ENCODE measurements at places on chromosomes 4 and X.

GRCh38 chrX:46268412-46268811, 276.8 kb downstream of the ZNF674 start:
- DNase-seq, result peak; percentile 77

DNA sequence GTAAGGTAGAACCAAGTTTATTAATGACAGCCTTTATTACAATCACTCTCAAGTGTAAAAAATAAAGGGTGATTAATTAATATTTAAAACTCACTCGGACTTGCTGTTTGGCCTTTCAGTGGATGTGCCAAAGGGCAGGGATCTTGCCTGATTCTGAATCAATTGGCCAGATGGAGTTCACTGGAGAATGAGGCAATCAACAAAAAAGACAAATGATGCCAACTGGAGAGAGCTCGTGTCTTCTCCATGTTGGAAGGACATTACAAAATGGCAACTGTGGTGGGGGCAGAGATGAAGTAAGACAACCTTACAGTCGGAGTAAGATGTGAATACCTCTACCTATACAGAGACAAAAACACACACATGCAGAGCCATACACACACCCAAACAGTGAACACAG, 188.0 kb downstream of the TSPAN5 start:
- DNase-seq, result no peak

- no peak for DNase-seq
Observed at GRCh38 chrX:10329984-10330383, 173.2 kb downstream of the CLCN4 start.

DNA sequence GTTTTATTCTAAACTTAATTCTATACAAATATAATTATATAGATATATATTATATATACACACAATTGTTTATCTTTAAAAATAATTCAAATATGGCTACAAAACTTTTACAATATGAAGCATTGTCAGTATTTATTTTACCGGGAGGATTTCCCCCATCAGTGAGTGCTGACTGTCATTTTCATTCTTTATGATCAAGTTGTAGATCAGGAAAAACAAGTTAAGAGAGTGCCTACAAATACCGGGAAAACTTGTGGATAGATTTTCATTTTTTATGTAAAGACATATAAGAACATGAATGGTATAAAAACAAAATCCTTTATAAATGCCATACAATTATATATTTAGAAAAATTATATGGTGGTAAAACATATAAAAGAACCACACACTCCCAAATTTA, 37.8 kb downstream of the CLCN3 start:
- DNase-seq, result no peak

DNA sequence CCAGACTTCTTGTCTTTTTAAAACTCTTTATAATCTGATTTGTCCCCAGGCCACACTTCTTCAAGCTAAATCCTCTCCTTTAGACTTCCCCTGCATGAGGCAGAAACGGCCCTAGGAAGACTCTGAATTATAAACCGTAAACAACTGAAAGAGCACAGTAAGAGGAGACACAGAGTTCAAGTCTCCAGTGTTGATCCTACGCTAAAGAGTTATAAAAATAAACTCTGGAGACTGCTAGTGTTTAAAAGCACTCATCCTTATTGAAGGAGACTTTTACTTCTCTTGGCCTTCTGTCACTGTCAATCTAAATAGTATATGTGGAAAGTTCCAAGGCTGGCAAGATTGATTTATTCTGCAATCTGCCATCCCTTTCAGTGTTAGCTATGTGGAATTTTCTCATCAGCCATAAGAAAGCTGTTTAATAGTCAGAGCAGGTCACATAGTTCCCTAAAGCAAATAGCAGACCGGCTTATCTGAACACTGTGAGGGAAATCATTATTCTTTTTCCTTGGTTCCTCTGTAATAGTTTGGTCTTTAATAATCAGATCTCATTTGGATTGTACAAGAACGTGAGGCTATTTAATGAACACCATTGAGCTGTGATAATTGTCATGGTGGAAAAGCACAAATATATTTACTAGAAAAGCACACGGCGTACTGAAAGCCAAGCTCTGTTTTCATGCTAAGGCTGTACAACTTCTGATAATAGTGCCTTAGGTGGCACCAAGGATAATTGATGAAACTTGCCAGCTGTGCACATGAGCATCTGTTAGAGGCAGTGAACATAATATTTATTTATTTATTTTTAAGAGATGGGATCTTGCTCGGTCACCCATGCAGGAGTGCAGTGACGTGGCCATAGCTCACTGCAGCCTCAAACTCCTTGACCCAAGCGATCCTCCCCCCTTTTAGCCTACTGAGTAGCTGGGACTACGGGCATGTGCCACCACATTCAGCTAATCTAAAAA, 157.7 kb downstream of the CEP135 start:
- no peak for DNase-seq

GRCh38 chrX:97332963-97333362, 449.3 kb downstream of the RPA4 start:
- DNase-seq, result no peak

- no peak for DNase-seq
Observed at GRCh38 chrX:141952603-141953002, 48.9 kb downstream of the MAGEC1 start.

GRCh38 chr4:85571008-85571407, 96.1 kb downstream of the ARHGAP24 start:
- no peak for DNase-seq

- DNase-seq, result no peak
Observed at GRCh38 chr4:124219389-124219788, 493.1 kb downstream of the ANKRD50 start.

GRCh38 chr4:57371671-57372070, 261.5 kb upstream of the IGFBP7 start:
- no peak for DNase-seq

DNA sequence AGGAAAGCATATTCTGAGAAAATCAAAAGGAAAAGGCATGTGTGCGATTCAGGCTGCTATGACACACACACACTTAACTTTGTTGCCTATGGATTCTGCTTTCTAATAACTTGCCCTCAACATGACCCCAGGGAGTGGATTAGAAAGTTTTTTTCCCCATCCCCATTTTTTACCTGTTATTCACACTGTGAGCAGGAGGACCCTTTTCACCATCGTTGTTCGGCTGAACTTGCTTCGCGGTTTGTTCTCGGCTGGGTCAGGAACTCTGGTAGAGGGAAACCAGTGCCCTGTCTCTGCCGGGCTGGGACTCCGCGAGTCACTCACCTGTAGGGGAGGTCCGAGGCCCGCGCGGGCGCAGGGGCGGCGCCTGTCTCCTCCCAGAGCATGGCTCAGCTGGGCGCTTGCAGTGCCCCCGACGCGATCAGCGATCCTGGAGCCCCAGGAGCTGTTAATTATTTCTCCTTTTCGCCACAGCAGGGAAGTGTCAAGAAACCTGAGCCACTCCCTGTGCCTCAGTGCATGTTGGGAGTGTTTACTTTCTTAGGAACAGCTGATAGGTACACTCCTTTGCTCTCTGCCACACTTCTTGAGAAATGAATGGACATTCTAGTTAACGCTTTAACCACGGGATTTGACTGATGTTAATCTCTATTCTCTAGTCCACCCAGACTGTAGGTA, at the start of gene RASSF6:
Gene RASSF6, minus strand, starts transcription at position 322 of the 678 bp plus-strand sequence. CDS start 8,641 bp downstream, outside the sequence.
- peak; percentile 34 for DNase-seq

GRCh38 chr4:26821677-26822503, 38.8 kb upstream of the STIM2 start:
- no peak for DNase-seq

DNA sequence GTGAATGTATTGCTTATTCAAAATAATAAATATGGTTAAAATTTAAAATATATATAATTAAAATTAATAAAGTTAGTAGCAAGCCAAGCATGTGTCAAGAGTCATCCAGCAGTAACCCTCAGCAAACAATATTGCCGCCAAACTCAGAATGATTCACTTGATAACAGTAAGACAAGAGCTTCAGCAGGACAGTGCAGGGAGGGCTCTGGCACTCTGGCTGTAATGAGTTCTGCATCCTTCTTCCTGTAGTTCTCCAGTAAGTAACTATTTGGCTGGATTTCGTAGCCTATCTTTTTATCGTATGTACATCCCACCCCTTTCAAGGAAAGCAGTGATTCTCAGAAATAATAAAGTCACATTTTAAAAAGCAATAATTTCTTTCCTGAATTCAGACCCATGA, 17.6 kb downstream of the OTUD6A start:
- no peak for DNase-seq

- no peak for DNase-seq
Observed at GRCh38 chr4:169900241-169900845, 125.9 kb downstream of the MFAP3L start.

DNA sequence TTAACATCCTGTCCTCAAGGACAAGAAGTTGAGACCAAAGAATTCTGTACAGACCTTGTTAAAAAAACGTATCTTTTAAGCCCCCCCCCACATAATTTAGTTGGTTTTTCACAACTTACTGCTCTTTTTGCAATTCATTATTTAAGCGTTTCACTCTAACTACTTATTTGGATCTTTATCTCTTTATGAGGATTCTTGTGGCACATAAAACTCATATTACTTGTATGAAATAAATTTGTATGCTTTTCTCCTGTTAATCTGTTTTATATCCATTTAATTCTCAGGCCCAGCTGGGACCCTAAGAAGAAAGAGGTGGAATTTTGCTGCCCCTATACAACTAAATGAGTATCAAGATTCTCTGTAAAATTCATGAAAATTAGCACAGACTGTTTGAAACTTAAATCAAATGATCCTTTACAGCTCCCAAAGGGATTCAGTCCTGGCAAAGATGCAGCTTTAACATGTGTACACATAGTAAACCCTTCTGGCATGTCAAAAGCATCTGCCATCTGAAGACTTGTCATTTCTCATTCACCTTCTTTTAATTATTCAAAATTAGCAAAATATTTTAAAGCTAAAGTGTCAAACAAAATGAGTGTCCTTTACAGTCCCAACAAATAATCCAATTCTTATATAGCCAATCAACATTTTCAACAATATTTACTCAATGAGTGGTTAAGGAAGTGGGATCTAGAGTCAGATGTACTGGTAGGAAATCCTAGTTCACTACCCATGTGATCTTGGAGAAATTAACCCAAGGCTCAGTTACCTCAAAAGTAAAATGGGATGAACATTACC, 17.7 kb downstream of the ARAP2 start:
- DNase-seq, result no peak

- DNase-seq, result no peak
Observed at GRCh38 chrX:119237562-119237942, 1.5 kb downstream of the PGRMC1 start.
